HCT116 (cell line): ENCODE measurements at places on chromosomes 5 and 9.

DNA sequence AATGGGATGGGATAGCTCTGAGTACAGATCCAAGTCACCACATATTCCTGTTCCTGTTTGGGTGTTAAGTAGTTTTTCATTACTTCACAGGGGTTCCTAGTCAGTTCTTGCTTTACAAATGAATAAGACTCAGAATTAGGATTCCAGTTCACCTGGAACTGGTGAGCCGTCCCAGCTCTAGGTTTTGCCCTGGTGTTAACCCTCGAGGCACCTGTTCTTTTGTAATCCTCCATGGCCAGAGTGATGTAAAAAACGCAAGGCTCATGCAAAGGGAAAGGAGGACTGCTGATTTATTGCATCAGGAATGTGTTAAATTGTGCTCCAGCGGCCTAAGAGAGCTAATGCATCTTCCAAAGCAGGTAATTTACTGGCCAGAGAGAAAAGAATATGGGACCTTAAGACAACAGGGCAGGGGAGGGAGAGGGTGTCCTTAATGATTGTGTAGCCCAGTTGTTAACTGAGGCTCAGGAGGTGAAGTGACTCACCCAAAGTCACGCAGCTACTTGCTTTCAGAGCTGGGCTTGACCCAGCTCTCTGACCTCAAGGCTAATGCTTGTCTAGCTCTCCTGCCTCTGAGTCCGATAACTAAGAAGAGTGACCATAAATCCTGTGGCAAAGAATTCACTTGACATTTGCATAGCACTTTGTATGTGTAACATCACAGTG, 70.5 kb downstream of the DMRT2 start:
- DNase-seq: no peak

- DNase-seq: peak; percentile 43
Measured at GRCh38 chr9:4489919-4490704, at the start of gene SLC1A1. TSS of gene SLC1A1 (plus strand) at chr9:4490468. CDS start at chr9:4490680, 212 bp downstream.

GRCh38 chr9:126363847-126364671, 37.4 kb downstream of the MVB12B start:
- no peak for DNase-seq

GRCh38 chr9:98568234-98568908, 140.4 kb downstream of the GABBR2 start:
- DNase-seq: no peak
